Transverse colon (tissue), 4 donors: ENCODE measurements at places on chromosomes 2 and 18.

- H3K4me1 ChIP-seq: peaks cover 3% of the 10 kb centered on the region
- DNase-seq: no peak
- peak overlapping the region; percentile 19 for H3K27ac ChIP-seq
Observed at GRCh38 chr2:46535360-46535759, 56.0 kb downstream of the TMEM247 start.

DNA sequence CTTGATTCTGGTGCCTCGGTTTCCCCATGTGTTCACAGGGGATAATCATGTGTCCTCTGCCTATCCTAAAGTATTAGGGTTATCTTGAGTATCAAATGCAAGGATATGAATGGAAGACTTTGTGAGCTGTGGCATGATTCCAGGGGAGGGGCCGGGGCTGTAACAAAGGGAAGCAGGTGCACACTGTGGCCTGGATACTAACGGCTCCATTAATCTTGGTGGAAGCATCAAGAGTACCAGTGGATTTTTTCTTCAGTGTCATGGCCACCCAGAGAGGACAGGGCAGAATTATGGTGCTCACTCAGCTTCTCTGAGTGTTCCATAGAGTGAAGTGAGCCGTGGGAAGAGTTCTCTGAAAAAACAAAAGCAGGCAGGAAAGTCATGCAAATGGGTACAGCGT, 320.1 kb downstream of the ALK start:
- H3K4me1 ChIP-seq: no peaks in the 10 kb centered on the region
- no peak for DNase-seq
- no peaks in the 10 kb centered on the region for H3K36me3 ChIP-seq

DNA sequence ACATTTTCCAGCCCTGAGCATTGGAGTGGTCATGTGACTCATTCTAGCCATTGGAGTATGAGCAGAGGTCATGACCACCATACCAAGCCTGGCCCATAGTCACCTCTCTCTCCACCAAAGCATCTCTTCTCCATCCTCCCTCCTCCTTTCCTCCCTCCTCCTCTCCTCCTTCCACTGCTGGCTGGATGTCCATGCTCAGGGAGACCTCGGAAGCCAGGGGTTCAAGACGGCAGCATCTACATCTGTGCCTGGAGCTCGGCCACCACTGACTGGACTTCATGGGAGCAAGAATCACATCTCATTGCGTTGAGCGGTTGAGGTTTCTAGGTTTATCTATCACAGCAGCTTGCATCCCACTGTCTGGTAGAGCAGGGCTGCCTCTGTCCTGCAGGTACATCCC, 252.4 kb downstream of the NDUFA10 start:
- H3K4me3 ChIP-seq: no peak overlapping the region
- no peak for DNase-seq
- H3K36me3 ChIP-seq: no peaks in the 10 kb centered on the region

DNA sequence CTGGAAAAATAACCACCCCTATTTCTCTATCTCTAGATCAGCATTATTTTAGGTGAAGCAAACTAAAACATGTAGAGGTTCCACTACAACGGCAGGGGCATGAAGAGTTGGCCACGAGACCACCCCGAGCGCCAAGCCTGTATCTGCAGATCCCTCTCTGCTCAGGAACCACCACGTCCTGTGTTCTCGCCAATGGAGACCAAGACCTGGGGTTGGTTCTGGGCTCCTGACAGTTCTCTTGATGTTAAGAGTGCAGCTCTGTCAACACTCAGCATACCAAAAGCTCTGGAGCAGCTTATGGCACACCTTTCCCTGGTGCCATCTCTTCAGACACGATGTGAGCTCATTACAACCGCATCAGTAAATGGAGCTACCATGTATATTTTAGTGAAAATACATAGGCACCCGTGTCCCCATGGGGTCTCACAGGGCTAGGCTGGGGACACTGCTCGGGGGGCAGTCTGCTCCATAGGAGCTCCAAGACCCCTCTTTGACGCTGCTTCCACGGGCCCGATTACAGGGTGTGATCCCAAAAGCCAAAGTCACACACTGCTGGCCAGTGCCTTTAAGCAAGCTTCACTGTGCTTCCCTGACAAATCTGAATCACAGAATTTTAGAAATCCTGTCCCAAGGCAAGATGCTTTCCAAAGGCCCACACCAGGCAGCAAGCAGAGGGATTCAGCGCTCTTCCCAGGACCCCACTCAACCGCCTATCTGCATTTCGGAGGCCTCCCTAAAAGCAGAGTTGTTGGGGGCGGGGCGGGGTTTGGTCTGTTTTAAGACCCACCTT, 72.2 kb downstream of the EMILIN2 start:
- no peaks in the 10 kb centered on the region for H3K27me3 ChIP-seq
- peaks cover 55% of the 10 kb centered on the region for H3K36me3 ChIP-seq
- no peak for DNase-seq
- no peak overlapping the region for H3K4me3 ChIP-seq
- peaks cover 16% of the 10 kb centered on the region for H3K4me1 ChIP-seq
- H3K27ac ChIP-seq: no peak overlapping the region

GRCh38 chr2:160415991-160416390, 77.6 kb downstream of the RBMS1 start:
- DNase-seq: no peak
- peaks cover 29% of the 10 kb centered on the region for H3K27me3 ChIP-seq
- no peak overlapping the region for H3K27ac ChIP-seq

- H3K27ac ChIP-seq: no peak overlapping the region
- H3K36me3 ChIP-seq: no peaks in the 10 kb centered on the region
- H3K4me1 ChIP-seq: no peaks in the 10 kb centered on the region
- no peak overlapping the region for H3K4me3 ChIP-seq
- DNase-seq: no peak
Observed at GRCh38 chr2:226963528-226963927, 127.7 kb downstream of the RHBDD1 start.

DNA sequence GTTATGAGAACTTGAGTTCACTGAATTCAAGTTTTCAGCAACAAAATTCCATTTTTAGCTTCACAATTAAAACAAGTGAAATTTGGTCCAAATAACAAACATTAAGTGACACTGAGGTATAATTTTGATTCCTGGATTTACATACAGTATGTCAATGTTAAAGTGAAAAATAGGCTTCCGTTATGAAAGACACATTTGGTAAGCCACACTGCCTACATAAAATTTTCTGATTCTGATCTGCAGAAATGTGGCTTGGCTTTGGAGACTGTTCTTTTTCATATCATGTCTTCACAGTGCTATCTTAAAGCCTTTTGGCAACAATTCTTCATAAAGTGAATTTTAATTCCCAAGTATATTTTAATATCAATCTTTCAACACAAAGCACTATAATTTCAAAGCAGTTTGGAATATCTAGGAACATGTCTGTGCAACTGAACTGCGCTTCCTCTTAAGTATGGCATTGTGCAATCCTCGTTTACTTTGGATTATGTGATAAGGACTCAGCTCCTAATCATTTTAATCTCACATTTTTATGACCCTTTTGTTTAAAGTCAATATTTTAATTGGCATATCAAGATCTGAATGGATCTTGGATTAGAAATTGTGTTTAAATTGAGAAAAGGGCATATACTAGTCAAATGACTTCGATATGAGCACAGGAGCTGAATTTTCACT, 60.0 kb downstream of the RBMS1 start:
- H3K4me3 ChIP-seq: no peak overlapping the region
- peaks cover 79% of the 10 kb centered on the region for H3K27me3 ChIP-seq
- no peaks in the 10 kb centered on the region for H3K4me1 ChIP-seq
- no peak for DNase-seq
- no peak overlapping the region for H3K27ac ChIP-seq

GRCh38 chr2:180524499-180524898, 455.9 kb upstream of the UBE2E3 start:
- no peak overlapping the region for H3K4me3 ChIP-seq
- no peak overlapping the region for H3K27ac ChIP-seq
- H3K27me3 ChIP-seq: no peaks in the 10 kb centered on the region
- no peaks in the 10 kb centered on the region for H3K4me1 ChIP-seq
- no peak for DNase-seq
